ENCODE measurements at places on chromosomes 1 and 21.

DNA sequence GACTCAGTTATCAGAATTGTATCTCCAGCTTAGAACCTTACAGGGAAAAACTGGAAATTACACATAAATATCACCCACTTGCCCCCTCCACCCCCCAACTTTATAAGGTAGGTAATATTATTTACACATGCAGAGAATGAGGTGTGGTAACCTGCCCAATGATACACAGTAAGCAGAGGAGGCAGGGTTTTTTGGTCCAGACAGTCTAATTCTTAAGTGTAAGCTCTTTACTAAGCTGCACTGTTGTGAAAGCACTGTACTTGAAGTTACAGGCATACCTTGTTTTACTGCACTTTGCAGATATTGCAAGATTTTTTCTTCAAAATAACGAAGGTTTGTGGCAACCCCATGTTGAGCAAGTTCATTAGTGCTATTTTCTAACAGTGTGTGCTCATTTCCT lies 24.8 kb upstream of the MYOCOS start:
- no peak for DNase-seq

DNA sequence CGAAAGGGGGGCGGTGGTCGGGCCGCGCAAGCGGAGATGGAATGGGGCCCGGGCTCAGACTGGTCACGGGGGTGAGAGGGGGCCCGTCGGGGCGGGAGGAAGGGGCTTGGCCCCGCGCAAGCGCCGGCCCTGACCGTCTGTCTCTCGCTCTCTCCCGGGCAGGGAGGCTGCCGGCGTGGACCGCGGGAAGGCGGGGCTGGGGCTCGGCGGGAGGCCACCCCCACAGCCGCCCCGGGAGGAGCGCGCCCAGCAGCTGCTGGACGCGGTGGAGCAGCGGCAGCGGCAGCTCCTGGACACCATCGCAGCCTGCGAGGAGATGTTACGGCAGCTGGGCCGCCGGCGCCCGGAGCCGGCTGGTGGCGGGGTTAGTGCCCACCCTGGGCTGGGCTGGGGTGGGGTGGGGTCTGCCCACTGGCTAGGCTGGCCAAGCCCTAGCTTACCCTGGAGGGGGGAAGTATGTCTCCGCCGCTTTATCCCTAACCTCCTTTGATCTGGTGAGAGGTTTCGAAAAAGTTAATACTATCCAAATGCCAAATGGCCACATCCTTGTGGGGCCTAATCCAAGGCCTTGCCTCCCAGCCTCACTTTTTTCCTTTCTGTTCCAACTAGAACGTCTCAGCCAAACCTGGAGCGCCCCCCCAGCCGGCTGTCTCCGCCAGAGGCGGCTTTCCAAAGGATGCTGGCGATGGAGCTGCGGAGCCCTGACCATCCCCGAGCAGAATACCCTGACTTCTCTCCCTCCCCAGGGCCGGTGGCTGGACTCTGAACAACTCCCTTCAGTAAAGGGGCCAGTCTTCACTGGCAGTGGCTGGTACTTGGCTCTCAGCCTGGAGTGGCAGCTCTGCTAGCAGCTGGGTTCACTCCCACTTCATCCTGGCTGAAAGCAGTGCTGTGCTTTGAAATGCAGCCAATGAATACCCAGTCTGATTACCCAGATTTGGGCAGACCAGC lies 636 bp upstream of the YRDC start:
- no peak for DNase-seq

DNA sequence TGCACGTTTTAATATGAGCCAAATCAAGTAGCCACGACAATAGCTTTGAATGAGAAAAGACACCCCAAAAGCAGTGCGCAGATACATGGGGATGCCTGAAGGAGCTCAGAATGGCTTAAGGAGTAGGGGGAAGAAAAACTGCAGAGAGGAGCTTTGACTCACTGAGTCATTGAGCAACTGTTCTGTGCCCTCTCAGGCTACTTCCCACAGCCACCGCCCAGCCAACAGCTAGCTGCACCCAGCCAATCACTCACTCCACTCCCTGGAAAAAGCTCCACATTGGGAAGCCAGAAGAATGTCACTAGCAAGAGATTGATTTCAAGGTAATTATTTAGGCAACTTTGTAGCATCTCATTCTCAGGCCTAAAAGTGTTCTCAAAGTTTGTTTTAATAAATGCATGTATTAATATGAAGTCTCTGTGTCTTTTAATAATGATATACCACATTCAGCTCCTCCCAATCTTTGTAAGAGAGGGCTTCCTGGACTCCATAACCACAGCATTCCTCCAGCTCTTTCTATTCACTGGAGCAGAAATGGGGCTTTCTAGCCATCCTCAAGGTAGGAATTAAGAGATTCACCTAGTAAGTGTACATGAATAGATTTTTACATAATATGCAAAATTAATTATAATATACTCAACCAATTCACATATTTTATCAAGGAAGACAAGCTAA lies 16.8 kb downstream of the DUSP10 start:
- no peak for DNase-seq

- DNase-seq: no peak
These were observed 1.2 kb downstream of the MIER1 start for GRCh38 chr1:66925944-66926343.

GRCh38 chr1:17629460-17629859 lies 90.0 kb downstream of the ARHGEF10L start:
- DNase-seq: no peak

All from stimulated activated CD4-positive, alpha-beta T cell treated with anti-CD3 and anti-CD28 coated beads, Interleukin-12 subunit alpha, Interleukin-12 subunit beta, amount 100 ng/mL, for 24 hours (primary cell).